ENCODE measurements at places on chromosomes 16 and 17.

DNA sequence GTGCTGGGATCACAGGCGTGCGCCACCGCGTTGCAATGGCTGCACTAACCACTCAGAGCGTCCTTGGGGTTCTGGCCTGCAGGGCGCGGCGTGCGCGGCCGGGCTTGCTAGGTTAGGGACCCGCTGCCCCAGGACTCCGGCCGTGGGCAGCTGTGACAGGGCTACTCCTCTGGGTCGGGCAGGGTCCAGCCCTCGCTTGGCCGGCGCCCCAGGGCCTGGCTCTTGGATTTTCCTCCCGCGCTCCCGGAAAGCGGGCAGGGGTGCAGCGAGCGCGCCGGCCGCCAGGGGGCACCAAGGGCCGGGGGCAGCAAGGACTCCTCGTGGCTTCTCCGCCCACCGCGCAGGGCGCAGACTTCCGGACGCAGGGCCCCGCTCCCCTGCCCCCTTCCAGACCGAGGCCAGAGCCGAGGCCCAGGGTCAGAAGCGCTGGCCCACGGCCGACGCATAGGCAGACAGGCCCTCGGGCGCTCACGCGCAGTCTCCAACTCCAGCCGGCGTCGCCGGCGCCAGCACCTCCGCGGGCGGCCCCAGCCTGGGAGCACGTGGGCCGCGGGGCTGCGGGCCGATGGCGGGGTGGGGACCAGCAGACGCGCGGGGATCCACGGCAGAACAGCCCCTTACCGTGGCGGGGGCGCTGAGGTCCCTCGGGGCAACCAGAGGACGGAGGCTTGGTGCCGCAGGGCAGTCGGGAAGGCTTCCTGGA, 355 bp downstream of the TLE7 start:
- peak; percentile 70 for DNase-seq

GRCh38 chr16:72635104-72635503, 412.8 kb downstream of the ZFHX3 start:
- no peak for DNase-seq

GRCh38 chr17:76909971-76910760, 42.0 kb downstream of the MGAT5B start:
- peak; percentile 68 for DNase-seq

DNA sequence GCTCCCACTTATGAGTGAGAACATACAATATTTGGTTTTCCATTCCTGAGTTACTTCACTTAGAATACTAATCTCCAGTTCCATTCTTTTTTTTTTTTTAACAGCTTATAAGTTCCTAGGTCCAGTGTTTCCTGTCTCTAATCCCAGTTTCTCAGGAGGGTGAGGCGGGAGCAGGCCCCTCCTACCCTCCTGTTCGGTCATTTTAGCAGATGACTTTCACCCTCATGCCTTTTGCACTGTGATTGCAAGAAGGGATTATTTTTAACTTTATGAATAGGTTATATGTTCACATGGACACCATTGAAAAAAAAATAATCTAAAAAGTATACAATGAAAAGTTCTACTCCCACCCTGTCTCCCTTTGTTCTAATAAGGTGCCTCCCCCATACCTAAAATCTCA, 47.6 kb downstream of the CDH1 start:
- DNase-seq = no peak

DNA sequence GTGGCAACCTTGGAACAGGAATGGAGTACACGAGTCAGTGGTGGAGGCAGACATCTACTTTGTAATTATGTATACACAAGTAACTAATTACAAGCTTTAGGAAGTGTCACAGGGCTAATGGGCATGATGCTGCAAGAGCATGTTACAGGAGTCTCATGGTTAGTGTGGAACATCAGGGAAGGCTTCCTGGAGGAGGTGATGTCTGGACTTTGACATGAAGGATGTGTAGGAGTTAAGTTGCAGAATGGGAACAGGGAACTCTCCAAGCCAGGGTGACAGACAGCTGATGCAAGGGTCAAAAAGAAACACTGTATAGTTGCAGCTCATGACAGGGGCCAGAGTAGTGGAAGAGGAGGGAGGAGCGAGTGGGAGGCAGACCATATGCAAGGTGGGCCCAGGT, 483.8 kb upstream of the EEF2KMT start:
- no peak for DNase-seq

- no peak for DNase-seq
These were observed 3.9 kb upstream of the EFTUD2 start for GRCh38 chr17:44903012-44903685.

DNA sequence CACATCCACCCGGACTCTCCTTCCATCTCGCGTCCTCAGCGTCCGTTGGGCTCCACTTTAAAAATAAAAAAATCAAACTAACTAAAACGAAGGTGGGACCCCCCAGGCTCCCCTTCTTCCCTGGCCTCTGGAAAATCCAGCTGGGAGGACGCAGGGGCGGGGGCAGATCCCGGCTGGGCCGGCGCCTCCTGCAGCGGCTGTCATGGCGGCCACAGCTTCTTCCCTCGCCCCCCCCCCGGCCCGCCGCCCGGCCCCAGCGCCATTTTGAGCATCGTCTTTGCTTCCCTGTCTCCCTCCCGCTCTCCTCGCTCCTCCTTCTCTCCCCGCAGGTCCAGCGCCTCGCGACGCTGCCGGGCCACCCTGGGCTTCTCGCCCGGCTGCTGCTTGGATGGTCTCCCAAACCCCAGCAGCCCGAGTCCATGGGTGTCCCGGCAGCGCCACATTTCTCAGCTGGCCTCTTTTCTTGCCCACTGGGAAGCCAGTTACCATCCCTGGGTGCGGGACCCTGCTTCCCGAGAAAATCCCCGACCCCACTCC, 3.3 kb downstream of the HOXB2 start:
- DNase-seq = peak; percentile 47

DNA sequence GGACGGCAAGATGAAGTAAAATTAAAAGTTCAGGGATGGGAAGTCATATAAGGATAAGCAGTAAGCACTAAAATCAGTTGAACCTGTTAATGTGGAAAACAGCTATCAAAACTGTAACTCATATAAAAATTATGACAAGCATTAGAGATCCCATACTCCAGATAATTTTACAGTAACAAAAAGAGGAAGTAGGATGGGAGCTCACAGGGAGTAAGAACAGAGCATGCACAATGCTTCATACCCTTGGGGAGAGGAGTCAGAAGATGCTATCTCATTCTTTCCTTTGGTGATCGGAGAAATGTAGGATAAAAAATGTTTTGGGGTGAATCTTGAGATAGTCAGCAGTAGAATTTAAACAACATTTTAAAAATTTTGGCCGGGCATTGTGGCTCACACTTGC, 164.7 kb upstream of the CACNG5 start:
- DNase-seq = no peak

DNA sequence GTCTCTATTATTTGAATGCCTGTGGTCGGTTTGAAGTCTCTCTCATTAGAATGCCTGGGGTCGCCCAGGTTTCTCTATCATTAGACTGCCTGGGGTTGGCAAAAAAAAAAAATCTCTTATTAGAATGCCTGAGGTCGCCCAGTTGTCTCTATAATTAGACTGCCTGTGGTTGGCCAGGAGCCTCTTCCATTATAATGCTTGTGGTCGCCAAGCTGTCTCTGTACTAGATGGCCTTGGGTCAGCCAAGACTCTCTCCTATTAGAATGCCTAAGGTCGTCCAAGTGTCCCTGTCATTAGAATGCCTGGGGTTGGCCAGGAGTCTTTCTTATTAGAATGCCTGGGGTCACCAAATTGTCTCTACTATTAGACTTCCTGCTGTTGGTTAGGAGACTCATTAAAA, 2228.4 kb downstream of the TP53TG3F start:
- no peak for DNase-seq

GRCh38 chr16:85206472-85207356, 94.4 kb upstream of the CIBAR2 start:
- no peak for DNase-seq

GRCh38 chr17:49381033-49381432, 19.0 kb upstream of the ZNF652 start:
- no peak for DNase-seq

GRCh38 chr17:73371285-73371684, 59.5 kb upstream of the CDC42EP4 start:
- DNase-seq = no peak

- no peak for DNase-seq
These were observed 23.9 kb downstream of the ACLY start for GRCh38 chr17:41894791-41895331.

DNA sequence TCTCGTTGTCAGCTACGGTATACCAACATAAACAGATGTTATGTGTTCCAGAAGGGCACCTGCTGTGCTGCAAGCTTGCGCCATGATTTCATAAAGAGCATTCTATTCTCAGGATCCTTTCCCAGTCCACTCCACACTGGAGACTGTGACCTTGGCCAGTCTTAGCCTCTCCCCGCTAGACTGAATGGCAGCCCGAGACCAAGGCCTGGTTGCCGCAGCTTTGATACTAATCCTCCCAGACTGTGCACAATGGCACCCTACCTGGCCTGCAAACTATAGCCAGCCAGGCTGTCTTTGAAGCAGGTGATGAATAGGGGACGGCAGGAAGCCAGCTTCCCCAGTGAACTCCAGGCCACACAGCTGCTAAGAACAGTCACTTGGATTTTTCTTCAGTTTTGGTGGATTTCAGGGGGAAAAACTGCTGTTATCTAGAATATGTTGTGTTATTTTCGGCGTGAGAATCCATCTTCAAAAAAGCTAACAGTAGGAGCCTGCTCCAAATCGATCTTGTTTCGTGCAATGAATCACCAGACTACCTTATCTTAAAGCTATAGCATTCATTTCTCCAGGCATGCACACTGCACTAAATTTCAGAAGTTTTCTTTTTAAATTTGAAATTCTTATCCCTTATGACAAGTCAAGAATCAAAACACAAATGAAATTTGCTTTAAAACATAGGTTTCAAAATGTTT, 289.0 kb downstream of the CEP112 start:
- DNase-seq = no peak

DNA sequence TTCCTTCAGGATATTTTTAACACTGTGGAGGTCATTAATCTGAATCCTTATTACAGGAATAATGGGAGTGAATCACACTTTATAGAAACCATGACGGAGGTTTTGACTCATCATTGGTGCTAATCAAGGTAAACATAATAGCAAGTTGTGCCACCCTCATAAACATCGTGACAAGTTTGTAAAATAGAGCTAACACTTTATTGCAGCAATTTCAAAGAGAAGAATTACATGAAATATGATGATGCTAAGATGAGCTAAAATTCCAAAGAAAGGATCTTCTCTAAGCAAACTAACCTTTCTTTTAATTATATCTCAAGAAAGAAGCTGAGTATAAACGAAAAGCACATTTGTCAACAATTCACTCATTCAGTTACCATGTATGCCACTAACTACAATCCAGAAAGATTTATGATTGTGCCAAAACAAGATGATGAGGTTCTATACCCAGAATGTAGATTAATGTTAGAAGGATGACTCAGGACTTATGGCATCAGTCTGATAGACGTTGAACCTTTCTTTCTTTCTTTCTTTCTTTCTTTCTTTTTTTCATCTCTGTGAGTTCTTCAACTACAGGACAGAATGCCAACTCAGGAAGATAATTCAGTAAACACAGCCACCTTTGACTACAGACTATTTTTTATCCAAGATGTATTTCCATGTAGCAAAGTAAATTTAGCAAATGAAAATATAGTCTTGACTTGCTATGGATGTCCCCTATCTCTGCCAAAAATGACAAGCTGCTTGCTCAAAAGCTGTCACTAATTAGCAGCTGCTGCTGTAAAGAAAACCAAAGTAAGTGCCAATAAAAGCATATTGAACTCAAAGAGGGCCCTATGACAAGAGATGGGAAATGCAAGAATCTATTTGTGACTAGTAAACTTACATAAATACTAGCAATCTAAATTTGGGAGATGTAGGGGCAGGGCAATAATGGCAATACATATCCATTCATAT, 23.3 kb downstream of the STAT5B start:
- no peak for DNase-seq

- DNase-seq = no peak
These were observed 172.4 kb downstream of the PMP22 start for GRCh38 chr17:15092762-15093161.

DNA sequence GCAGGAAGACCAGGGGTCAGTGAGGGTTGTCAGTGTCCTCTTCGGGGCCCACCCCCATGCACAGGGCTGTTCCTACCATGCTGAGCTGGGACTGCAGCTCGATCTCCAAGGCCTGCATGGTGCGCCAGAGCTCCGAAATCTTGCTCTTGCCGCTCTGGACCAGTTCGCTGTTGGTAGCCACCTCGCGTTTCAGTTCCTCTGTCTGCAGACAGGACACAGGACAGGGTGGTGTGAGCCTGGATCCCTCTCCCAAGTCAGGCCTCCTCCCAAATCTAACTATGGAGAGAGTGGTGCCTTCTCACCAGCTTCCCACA, 90.9 kb downstream of the GOSR1 start:
- DNase-seq = no peak

DNA sequence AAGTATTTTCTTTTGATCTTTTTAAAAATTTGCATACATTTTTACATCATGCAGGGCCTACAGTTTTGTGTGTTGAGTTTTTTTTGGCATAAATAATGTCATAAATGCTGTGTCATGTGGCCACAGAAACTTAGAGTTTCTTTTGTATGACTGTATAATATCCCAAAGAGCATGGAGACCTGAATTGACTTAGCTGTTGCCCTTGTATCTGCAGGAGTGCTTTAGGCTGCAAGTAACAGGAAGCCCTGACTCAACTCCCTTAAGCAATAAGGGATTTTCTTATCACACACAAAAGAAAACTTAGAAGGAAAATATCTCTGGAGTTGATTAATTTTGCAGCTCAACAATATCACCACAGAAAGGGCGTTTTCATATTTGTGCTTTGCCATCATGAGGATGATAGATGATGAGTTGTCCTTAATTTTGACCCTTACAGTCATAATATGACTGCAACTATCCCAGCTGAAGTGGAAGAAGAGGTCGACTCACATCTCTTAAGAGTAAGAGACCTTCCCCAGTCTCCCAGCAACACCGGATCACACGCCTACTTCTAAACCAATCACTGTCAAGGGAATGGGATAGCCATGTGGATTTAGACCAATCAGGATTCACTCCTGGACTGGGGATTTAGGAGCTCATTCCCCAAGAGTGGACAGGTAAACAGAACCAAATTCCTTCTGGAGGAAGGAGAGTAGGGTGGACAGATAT, 138.9 kb downstream of the GSG1L start:
- DNase-seq = no peak

GRCh38 chr16:46748775-46749705, 896 bp upstream of the MYLK3 start:
- DNase-seq = no peak

DNA sequence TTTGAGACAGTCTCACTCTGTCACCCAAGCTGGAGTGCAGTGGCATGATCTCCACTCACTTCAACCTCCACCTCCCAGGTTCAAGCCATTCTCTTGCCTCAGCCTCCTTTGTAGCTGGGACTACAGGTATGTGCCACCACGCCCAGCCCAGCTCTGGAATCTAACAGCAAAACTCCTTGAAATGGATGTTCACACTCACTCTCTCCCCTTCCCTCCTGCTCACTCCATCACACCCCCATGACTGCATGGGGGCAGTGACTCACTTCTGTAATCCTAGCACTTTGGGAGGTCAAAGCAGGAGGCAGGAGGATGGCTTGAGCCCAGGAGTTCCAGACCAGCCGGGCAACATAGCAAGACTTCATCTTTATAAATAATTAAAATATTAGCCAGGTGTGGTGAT, 11.1 kb upstream of the TFAP4 start:
- no peak for DNase-seq

- peak; percentile 20 for DNase-seq
These were observed 26.7 kb upstream of the POLR3E start for GRCh38 chr16:22270525-22270924.

Measured in activated CD4-positive, alpha-beta T cell treated with anti-CD3 and anti-CD28 coated beads for 36 hours (primary cell).